ENCODE measurements at places on chromosomes 3 and 15.

DNA sequence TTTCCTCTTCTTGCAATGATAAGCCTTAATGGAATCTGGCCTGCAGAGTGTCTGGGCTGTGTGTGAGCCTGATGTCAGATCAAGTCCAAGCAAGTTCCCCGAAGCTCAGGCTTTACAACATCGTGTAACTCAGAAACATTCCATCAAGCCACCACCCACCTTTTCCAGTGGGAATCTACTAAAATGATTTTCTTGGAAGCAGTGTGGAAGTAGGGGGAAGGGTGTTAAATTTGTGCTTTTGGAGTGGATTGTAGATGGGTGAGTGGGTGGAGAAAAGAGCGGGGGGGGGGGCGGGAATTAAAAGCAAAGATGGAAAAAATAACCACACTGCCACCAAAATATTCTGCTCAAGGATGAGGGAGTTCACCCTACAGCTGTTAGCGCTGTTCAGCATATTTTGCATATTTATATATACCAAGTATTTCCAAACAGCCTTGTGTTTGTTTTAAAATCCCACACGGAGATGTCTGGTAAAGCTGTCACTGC lies 53.6 kb downstream of the VGLL3 start:
- no peak for DNase-seq

DNA sequence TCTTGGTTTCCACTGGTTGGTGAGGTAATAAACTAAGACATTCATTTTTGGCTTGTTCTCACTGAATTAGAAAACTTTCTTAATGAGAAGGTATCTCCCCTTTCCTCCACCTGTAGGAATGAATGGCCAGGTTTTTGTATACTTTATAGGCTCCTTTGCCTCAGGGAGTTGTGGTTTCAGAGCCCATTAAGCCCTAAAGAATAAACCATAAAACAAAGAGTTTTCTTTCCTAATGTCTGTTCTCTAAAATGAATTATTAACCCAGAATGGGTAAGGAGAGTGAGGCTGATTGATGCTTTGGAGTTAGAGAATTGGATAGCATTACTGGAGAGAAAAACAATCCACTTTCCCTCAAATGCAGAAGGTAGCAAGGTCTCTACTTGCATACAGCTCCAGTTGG lies 67.6 kb downstream of the TIGIT start:
- no peak for DNase-seq

- DNase-seq = no peak
These were observed 9.0 kb downstream of the TGM4 start for GRCh38 chr3:44883213-44883955.

DNA sequence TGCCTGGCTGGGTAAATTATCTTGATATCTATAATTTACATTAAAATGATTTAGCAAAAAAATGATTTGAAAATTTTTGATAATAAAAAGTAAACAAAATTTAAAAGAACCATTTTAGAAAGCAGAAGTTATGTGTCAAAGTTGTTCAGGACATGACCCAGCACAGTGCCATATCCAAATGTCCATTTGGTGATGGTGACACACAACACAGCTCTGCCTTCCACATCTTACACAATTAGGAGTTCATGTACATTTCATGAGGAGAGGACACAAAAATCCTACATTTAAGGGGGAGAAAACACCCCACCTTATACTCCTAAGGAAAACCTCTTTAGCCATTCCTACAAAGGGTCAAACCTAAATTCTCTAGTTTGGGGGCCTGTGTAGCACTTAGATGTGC lies 10.7 kb upstream of the UBE2E1 start:
- no peak for DNase-seq

GRCh38 chr15:40722354-40722753 lies 27.4 kb downstream of the RAD51 start:
- no peak for DNase-seq

GRCh38 chr15:50377867-50378751 lies 23.1 kb upstream of the GABPB1 start:
- DNase-seq = no peak

GRCh38 chr3:184976-185375 lies 11.6 kb upstream of the CHL1 start:
- DNase-seq = no peak

- DNase-seq = no peak
These were observed 104.6 kb downstream of the ATP1B3 start for GRCh38 chr3:141981084-141981483.

DNA sequence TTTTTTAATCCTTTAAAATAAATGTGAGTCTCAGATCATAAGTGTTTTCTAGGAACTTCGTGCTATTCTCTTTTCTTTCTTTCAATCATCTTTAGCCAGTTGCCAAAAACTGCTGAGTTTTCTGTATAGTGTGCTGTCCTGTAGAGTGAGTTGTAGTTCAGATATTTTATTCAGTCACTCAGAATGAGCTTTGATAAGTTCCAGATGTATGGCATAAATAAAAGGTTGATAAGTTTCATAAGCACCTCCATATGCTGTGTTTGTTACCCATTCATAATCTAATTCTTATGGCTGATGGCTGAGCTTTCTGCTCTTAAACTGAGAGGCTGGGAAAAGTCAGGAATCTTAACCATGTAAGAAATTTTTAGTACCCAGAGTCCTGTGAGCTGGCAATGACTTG lies 59.3 kb upstream of the COL6A6 start:
- DNase-seq = no peak

GRCh38 chr3:66800941-66801545 lies 197.1 kb upstream of the KBTBD8 start:
- no peak for DNase-seq

GRCh38 chr15:41564286-41564959 lies 5.4 kb downstream of the TYRO3 start:
- DNase-seq = no peak

DNA sequence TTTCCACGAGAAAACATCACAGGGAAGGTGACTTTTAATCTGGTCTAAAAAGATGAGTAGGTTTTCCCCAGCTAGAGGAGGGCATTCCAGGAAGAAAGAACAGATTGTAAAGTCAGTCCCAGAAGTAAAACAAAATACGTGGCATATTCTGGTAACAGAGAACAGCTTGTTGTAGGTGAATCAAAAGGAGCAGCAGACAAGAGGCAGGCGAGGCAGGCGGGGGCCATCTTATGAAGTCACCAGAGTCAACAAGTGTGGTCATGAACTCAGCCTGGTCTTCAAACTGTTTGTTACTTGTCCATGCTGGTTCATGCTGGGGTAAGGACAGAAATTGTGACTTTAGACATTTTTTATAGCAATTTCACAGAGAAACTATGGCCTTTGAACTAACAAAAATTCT lies 4.0 kb upstream of the POPDC2 start:
- DNase-seq = no peak

- DNase-seq = no peak
These were observed 205.6 kb upstream of the PROK2 start for GRCh38 chr3:71990545-71990944.

- DNase-seq = peak; percentile 26
These were observed 468 bp downstream of the UBP1 start for GRCh38 chr3:33439546-33440327.

DNA sequence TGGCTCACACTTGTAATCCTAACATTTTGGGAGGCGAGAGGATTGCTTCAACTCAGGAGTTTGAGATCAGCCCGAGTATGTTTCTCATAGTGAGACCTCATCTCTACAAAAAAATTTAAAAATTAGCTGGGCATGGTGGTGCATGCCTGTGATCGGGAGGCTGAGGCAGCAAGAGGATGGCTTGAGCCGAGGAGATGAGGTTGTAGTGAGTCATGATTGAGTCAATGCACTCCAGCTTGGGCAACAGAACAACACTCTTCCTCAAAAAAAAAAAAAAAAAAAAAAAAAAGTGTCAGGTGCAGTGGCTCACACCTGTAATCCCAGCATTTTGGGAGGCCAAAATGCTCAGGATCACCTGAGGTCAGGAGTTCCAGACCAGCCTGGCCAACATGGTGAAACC lies 2.4 kb downstream of the RPL39L start:
- DNase-seq = no peak

DNA sequence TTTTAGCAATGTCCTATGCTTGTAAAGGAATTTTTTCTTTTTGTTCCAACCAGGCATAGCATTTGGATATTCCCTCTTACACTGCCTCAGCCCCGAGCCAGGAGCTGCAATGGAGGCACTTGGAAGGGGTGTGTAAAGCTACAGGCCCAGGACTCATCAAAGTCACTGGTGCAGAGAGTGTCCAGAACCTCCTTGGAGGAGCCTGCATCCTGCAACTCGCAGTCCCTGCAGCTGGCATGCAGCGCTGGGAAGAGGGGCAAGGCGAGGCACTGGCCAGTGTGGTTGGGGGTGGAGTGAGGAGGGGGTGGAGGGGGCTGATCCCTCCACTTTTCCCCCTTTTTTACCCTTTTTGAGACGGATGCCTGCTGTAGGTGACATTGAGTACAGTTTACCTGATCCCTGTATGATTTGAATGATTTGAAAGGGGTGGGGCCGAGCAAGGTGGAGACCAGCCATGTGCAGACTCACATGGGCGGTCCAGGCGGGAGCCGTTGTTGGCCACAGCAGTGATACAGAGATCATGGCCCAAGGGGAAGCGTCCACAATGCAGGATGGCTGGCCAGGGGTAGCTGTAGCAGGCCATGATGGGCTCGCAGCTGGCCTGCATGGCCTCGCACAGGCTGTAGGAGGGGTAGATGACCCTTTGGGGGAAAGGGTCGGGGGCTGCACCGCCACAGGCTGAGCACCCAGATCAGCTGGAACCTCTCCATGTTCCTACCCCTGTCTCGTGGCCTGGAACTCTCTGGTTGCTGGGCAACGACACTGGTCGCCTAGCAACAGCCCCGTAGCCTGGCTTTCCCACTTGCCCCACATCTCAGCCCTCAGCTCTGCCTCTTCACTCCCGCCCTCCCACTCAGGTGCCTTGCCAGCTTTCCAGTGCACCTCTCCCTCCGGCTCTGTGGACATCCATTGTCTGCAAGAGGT lies 7.9 kb downstream of the P4HTM start:
- DNase-seq = no peak

- DNase-seq = no peak
These were observed 41.9 kb upstream of the MAP4 start for GRCh38 chr3:48058091-48058490.

DNA sequence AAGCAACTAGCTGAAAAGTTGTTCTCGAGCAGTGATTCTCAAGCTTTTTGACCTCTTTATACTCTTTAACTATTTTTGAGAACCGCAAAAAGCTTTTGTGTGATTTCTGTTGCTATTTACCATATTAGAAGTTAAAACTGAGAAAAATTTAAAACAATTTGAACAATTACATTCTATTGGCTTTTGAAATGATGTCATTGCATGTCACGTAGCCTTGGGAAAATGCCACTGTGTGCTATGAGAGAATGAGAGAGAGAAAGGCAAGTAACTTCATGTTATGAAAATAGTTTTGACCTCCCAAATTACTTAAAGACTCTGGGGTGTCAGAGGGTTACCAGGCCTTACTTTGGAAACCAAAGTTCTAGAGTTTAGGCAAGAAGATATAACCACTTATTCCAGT lies 8.0 kb downstream of the USP13 start:
- DNase-seq = no peak

- DNase-seq = no peak
These were observed 86.4 kb downstream of the LPP start for GRCh38 chr3:188240189-188240981.

- no peak for DNase-seq
These were observed 42.8 kb downstream of the POMGNT2 start for GRCh38 chr3:43063114-43063513.

DNA sequence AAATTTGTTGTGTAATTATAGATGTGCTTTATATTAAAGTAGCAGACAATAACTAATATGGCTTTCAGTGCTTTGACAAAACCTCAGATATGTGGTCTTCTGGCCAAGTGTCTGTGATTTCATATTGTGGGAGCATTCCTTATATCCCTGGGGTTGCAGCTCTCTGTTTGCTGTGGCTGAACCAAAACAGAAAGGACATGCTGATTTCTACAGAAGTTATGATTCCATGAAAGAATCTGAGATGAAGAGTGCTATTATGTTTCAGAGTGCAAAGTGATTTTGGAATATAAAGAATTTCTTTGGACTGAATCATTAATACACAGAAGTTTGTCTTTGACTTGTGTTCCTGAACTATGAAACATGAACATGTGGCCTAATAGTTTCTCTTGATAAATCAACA lies 36.5 kb downstream of the CDV3 start:
- DNase-seq = no peak
